ENCODE measurements at places on chromosomes 1 and 21.

- DNase-seq = no peak
Observed at GRCh38 chr21:25750085-25750484, 15.3 kb downstream of the GABPA start.

- no peak for DNase-seq
Observed at GRCh38 chr1:159311679-159312078, 9.5 kb downstream of the FCER1A start.

DNA sequence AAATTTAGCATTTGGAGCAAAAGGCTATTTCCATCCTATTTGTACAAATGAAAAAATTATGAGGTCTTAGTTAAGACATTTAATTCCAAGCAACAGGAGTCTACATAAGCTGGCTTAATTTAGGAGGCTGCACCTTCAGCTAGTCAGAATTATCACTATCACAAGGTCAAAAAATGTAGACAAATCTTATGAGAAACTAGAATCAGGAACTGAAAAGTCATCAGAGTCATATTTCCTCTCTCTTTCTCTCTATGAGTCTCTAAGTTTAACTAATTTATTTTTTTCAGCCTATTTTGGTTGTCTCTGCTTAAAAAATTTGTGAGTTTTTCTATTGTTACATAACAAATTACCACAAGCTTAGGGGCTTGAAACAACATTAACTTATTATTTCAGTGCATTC is 807.1 kb upstream of the PRMT6 start:
- DNase-seq = no peak

DNA sequence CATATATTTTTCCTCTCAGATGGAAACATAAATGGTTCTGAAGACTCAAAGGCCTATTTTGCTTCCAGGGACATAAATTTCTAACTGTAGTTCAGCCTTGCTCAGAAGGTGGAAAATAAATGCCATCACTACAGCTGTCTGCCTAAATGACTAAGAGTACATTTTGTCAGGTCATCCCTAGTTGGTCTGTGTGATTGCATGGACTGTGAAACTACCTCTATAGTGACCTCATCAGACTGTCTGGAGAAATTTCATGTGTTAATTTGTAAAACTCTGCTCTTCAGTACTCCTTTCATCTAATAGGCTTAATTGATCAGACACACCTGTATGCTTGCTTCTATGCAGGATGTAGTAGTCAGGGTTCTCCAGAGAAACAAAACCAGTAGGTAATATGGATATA is 886.9 kb downstream of the AMY1C start:
- DNase-seq = peak; percentile 14

DNA sequence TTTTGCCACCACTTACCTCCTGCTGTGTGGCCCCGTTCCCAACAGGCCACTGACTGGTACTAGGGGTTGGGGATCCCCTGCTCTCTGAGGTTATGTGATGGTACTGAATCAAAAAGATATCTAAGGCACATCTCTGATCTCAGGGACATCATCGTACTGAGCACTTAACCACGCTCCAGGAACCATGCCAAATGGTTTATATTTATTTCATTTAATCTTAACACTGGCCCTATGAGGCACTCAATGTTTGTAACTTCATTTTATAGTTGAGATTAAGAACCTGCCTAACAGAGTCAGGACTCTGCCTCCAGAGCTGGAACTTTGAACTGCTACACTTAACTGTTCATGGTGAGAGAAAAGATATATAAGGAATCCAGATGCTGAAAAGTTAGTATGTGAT is 98.0 kb upstream of the HP1BP3 start:
- DNase-seq = no peak

GRCh38 chr1:921011-921837 is 2.5 kb upstream of the SAMD11 start:
- DNase-seq = no peak

- no peak for DNase-seq
Observed at GRCh38 chr1:46094471-46095005, 37.9 kb downstream of the PIK3R3 start.

GRCh38 chr1:47865881-47866535 is 131.2 kb downstream of the TRABD2B start:
- no peak for DNase-seq

- no peak for DNase-seq
Observed at GRCh38 chr21:46500224-46500861, 41.7 kb downstream of the DIP2A start.

GRCh38 chr21:35530766-35531165 is 481.7 kb upstream of the RUNX1 start:
- DNase-seq = no peak

GRCh38 chr1:3539707-3540425 is 71.4 kb downstream of the MEGF6 start:
- DNase-seq = no peak

GRCh38 chr1:61295818-61296537 is 213.6 kb downstream of the NFIA start:
- no peak for DNase-seq

- no peak for DNase-seq
Observed at GRCh38 chr1:4797016-4797410, 142.6 kb downstream of the AJAP1 start.

DNA sequence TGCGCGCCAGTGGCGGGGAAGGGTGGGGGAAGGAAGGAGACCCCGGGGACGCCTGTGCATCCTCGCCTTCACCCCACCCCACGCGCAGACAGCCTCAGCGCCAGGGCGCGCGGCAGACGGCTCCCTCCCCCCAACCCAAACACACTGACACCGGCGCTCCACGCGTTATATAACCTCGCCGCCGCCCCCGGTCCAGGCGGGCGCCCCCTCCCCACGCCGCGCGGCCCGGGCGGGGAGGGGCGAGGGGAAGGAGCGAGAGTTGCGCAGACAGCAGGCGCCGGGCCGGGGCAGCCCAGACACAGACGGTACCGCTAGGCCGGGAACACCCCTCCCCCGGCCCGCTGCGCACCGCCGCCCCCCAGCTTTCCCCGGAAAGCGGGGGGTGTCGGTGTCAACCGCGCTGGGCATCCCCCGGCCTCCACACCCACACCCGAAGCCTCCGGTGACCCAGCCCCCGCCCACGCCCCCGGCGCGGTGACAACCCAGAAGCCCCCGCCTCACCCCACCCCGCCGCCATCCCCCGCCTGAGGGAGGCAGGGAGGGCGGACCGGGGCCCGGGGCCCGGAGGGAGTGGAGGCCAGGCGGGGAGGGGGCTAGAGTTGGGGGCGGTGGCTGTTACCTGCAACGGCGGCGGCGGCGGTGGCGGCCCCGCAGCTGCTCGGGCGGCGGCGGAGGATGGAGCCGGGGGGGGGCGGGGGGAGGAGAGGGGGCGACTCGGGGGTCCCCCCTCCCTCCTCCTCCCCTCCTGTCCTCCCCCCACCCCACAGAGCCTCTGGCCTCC is 432 bp downstream of the AKT3 start:
- no peak for DNase-seq

- no peak for DNase-seq
Observed at GRCh38 chr1:84344286-84344685, 42.8 kb downstream of the SAMD13 start.

GRCh38 chr21:39650801-39651200 is 38.1 kb downstream of the B3GALT5 start:
- DNase-seq = no peak

DNA sequence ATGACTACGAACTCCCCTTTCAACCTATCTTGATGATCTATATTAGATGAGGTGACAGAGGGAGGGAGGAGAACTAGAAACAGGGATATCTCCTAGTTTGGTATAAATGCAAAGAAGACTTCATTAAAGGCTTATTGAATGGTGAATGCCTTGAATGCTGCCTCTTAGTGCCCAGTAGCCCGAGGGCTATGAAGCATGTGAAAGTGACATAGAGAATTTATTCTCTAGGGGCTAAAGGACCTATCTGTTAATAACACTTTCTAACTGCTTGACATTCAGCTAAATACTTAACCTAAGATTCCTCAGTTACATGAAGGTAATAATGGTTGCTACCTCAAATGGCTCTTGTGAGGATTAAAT is 764.1 kb downstream of the LTN1 start:
- DNase-seq = no peak

DNA sequence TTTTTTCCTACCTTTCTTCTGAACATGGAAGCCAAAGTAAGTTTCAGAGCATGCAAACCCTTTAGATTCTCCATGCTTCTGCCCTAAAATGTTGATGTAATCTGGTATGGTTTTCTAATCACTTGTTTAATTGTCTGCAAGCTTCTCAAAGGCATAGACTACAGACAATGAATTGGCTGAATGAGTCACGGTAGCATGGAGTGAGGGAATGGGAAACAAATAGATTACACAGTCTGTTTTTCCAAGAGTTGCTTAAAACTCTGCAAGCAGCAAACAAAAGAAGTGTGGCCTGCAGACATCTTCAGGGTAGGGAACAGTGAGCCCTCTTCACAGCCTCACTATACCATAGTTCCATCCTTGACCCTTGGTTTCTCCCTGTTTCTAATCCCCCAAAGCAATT is 326.0 kb downstream of the BARHL2 start:
- no peak for DNase-seq

GRCh38 chr1:15674386-15675159 is 9.5 kb upstream of the PLEKHM2 start:
- DNase-seq = no peak

DNA sequence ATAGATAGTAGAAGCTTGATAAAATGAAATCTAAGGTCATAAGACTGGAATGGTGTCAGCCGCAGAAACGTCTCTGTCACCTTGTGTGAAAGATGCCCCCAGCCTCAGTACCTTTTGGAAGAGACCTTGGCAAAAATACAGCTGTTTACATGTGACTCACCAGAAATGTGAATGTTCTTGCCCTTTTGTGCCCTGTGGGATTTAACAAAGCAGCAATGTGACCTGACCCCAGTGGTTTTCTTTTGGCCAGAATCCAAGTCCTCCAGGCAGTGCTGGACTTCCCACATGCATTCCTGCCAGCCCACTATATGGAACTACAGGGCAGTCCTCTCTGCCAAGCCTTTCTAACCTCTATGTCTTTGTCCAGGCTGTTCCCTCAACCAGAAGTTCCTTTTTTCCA is 27.2 kb upstream of the LRRC8C start:
- peak; percentile 76 for DNase-seq

- no peak for DNase-seq
Observed at GRCh38 chr1:210237981-210238380, 5.4 kb downstream of the SERTAD4 start.

- no peak for DNase-seq
Observed at GRCh38 chr1:32028746-32029145, 15.1 kb downstream of the KHDRBS1 start.

DNA sequence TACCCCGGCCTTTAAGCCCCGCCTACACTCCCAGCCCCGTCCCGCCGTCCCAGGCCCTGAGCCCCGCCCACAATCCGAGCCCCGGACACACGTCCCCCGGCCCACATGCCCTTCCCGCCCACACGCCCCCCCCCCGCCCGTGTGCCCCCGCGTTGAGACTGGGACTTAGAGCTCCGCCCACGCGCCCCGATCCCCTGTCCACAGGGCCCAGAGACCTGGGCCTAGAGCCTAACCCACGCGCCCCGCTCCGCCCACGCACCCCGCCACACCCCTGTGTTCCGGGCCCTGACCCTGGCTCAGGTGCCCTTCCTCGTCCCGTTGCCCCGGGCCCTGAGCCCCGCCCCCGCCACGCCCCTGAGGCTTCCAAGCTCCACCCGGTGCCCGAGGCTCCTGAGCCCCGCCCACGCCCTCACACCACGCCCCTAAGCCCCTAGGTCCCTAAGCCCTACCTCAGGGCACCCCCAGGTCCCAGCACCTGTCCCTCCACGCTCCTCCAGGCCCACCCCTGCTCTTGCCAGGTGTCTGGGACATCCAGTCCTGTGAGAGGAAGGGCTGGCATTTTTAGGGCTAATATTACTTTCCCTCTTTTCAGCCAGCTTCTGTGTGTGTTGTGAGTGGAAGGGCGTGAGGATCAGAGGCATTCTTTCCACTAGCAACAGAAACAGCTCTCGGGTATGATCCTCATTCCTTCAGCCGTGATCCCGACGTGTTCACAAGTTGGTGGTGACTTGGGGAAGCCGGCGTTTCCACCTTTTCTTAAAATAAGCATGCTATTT is 552 bp upstream of the GPR157 start:
- DNase-seq = no peak

- DNase-seq = no peak
Observed at GRCh38 chr1:43270421-43271095, 775 bp downstream of the TMEM125 start.

GRCh38 chr1:40769815-40770214 is 13.8 kb upstream of the KCNQ4 start:
- DNase-seq = no peak

- no peak for DNase-seq
Observed at GRCh38 chr1:90122654-90123340, 127.9 kb downstream of the ZNF326 start.

GRCh38 chr21:45234965-45235364 is 52.7 kb downstream of the POFUT2 start:
- DNase-seq = no peak

GRCh38 chr1:60998786-60999185 is 83.6 kb upstream of the NFIA start:
- no peak for DNase-seq

DNA sequence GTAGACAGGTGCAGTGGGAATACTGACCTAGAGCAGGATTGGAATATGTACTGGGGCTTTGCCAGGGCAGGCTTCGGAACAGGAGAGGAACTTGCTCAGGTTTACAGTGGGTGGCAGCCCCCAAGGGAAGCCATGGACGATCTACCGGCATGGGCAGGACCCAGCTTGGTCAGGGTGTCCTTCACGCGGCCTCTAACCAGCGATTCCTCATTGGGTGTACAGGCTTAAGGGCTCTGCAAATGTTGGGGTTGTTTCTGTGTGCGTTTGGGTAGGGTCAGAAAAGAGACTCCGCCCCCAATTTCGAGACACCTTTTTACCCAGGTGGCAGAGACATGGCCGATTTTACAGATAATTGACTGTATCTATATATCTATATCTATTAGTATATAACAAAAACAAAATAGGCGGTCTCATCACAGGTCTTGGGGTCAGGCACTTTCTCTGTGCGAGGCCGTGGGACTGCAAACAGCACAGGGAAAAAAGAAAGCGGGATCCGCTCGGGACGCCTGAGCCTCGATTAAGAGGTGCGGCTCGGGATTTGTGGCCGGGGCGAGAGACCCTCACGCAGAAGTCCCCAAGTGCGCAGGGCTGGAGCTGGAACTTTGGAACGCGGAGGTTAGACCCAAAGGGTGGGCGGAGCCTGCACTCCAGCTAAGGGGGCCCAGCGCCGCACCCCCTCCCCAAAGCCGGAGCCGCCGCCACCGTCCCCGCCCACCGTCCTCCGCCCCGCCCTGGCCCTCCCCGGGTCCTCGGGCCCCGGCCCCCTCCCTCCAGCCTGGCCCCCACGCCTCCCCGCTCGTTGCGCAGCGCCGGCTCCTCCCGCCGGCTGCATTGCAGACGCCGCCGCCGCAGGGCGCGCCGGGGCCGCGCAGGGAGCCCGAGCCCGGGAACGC is 67.5 kb upstream of the VAMP3 start:
- no peak for DNase-seq
